ENCODE measurements at places on chromosomes 6 and 20.
A peak's percentile ranks its signal among the peaks of the same experiment; 100 is the strongest.

GRCh38 chr6:16436550-16436949, 198.2 kb downstream of the GMPR start:
- DNase-seq = no peak

- DNase-seq = no peak
Observed at GRCh38 chr6:137489046-137490005, 4.9 kb downstream of the OLIG3 start.

- DNase-seq = no peak
Observed at GRCh38 chr6:108795814-108796213, 52.4 kb upstream of the ARMC2 start.

GRCh38 chr6:34246249-34246562, 2.6 kb downstream of the SMIM29 start:
- no peak for DNase-seq

GRCh38 chr6:92043777-92044176, 1375.6 kb downstream of the EPHA7 start:
- DNase-seq = no peak

GRCh38 chr6:111884068-111884467, 10.8 kb upstream of the FYN start:
- DNase-seq = no peak

DNA sequence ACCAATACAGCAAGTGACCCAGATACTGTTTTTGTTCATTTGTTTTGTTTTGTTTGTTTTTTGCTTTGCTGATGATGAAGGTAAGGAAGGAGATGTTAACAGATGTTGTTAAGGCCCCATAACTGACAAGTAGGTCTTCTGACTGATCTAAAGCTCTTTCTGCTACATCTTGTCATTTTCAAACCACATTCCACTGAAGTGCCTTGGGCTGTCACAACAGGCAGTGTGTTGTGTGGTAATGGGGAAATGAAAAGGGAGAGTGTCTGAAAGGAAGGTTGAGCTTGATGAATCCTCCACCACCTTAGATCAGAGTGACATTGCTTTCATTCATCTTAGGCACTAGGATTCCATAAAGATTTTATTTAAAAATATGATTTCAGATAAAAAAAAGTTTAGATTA, 479.4 kb upstream of the SYNCRIP start:
- DNase-seq = no peak

GRCh38 chr20:62900692-62901584, 25.4 kb downstream of the DIDO1 start:
- no peak for DNase-seq

DNA sequence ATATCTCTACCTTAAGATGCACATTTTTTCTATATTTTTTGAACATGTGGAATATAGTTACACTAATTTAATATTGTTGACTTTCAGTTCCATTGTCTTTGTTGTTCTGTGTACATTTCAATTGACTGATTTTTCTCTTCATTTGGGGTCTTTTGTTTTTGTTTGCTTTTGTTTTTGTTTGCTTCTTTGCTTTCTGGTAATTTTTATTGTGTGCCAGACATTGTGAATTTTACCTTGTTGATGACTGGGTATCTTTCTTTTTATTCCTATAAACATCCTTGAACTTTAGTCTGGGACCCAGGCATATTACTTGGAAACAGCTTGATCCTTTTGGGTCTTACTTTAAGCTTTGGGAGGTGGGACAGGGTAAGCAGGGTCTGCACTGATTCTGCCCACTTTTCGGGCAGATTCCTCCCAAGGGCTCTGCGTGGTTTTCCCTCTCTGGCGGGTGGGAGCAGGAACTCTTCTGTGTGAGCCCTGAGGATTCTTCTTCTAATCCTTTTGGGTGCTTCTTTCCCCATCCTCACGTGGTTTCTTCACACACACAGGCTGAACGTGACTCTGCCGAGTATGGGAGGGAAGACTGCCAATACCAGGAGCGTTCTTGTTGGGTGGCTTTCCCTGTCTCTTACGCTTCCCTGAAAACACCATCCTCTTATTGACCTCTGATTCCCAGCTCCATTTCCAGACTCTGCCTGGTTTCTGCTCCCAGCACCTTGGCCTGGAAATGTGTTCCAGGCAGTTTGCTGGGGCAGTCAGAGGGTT, 200.5 kb downstream of the ARID1B start:
- DNase-seq = no peak

DNA sequence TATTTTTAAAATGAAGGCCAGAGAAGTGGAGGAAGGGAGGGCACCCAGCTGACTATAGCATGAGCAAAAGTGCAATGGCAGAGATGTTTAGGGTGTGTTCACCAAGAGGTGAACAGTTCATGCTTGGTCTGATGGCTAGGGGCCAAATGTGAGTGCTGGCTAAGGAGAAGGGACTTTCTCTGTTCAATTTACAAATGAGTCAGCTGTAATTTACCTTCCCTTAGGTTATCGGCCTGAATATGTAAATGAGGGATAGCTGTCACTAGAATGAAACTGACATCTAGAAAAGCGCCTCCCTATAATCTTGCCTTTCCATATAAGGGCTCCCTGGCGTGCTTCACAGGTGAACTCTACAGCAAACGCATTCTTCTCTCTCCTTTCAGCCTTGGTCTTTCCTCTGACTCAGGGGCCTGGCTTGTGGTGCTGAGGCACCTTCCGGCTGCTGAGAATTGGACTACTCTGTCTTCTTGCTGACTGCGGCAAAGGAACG, 114.7 kb upstream of the BACH2 start:
- no peak for DNase-seq

GRCh38 chr6:32439602-32440214, at the start of gene HLA-DRA:
TSS of gene HLA-DRA (plus strand) at chr6:32439887. CDS start at chr6:32439951, 64 bp downstream.
- no peak for DNase-seq

DNA sequence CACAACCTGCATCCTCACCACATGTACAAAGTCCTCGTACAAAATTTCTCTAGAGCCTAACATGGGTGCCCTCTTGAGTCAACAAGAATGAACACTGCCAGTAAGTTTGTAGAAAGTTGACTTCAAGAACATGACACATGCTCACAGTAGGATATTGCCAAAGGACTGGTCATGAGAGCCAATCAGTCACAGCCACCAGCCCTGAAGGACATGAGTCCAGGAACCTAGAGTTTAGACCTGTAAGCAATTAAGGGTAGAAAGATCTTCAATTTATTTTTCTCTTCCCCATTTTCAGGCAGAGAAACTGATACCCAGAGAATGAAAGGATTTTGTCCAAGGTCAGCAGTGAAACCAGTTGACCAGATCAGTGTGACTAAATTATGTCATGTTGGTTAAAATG, 96.1 kb downstream of the MAFB start:
- DNase-seq = no peak

- peak; percentile 6 for DNase-seq
Observed at GRCh38 chr20:33862709-33863403, 51.7 kb downstream of the CHMP4B start.
